ENCODE measurements at places on chromosomes 4 and X.

GRCh38 chrX:66200855-66201795 is 37.1 kb downstream of the HEPH start:
- DNase-seq: no peak

DNA sequence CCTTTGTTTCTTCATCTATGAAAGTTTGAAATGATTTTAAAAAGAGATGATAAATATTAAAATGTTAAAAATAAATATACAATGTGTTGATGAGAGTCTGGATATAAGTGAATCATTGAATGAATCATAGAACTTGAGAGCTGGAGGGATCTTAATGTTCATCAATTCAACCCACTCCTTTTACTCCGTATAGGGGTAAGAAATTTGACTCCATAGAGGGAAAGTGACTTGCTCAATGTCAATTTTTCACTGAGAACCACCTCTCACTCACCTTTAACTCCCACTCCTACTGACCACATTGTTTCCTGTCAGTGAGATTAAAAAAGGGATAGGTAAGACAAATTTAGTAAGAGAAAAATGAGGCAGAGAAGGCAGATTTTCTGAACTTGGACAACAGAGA is 557.2 kb upstream of the GRIA3 start:
- no peak for DNase-seq

- DNase-seq: no peak
Observed at GRCh38 chr4:52660643-52661042, 1.5 kb upstream of the USP46 start.

DNA sequence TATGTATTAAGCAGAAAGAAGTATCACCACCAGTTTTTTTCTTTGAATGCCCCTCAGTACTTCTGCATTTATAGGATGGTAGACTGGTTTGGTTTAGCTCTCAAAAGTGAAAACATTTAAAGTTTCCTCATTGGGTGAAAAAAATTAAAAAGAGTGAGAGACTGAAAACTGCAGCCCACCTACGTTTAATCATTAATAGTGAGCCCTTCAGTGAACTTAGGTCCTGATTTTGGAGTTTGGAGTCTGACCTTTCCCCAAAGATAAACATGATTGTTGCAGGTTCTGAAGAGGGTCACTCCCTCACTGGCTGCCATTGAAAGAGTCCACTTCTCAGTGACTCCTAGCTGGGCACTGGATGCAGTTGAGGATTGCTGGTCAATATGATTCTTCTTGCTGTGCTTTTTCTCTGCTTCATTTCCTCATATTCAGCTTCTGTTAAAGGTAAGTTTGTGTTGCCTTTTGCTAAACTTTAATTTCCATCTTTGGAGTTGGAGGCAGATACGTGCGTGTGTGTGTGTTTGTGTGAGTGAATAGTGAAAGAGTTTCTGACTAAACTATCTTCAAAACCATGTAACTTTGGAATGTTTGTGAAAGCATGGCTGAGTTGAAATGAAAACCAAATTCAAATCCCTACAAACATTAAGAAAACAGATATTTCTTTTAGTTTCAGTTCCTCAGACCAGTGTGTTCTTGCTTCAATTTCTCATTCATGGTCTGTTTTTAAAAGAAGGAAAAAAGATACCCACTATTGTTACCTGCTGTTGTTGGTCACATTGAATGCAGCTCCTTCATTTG is at the start of gene MTTP:
Gene MTTP, plus strand, starts transcription at position 295 of the 795 bp plus-strand sequence. Its CDS starts 86 bp downstream, at position 381.
- DNase-seq: no peak

- DNase-seq: peak; percentile 27
Observed at GRCh38 chr4:110475881-110476818, at the start of gene ENPEP. Gene ENPEP (plus strand): TSS chr4:110476155. CDS start chr4:110476415, 260 bp downstream.

DNA sequence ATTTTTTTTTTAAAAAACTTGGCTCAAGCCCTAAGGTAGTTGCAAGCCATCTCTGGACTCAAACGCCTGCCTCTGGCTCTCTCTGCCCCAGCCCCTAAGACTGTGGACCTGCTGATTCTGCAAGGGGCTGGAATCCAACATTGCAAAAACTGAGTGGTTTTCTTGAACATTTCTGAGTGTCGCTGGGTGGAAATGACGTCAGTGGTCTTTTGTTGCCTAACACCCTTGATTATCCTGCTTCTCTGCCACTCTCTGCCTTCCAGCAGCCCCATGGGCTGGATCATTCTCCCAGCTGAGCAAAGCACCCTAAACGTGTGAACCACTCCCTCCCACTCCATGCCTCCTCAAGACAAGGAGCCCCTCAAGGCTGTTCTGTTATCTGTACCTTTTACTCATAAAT is 16.6 kb downstream of the BST1 start:
- no peak for DNase-seq

- no peak for DNase-seq
Observed at GRCh38 chr4:123305736-123306135, 90.9 kb upstream of the SPRY1 start.

DNA sequence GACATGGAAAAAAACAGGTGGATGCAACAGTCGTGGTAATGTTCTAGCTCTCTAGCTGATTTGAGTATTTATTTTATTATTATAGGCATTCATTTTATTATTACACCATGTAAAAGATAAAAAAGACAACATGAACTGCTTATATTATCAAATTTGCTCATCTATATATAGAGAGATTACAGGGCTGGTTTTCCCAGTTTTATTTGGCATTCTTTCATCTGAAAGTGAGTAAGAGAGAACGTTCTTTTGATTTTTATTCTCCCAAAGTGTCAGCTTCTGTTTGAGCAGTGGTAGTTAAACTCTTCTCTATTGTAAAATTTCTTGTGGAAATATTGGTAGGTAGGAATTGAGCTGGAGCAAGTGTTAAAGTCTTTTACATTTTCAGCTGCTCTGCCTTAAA is 179.9 kb downstream of the SOWAHB start:
- no peak for DNase-seq

GRCh38 chrX:3811331-3812311 is 98.2 kb upstream of the PRKX start:
- no peak for DNase-seq

DNA sequence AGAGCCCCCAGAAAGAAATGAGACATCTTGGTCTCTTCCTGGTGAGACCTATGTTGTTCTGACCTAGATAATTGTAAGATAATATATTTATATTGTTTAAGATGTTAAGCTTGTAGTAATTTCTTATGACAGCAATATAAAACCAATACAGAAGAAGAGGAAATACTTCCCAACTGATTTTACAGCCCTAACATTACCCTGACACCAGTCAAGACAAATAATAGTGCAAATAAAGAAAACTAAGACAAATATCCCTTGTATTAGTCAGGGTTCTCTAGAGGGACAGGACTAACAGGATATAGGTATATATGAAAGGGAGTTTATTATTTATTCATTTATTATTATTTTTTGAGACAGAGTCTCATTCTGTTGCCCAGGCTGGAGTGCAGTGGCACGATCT is 18.7 kb downstream of the TCEAL8 start:
- no peak for DNase-seq

- DNase-seq: no peak
Observed at GRCh38 chrX:119552508-119552907, 12.7 kb downstream of the STEEP1 start.

- DNase-seq: no peak
Observed at GRCh38 chr4:3107691-3108121, 33.2 kb downstream of the HTT start.

DNA sequence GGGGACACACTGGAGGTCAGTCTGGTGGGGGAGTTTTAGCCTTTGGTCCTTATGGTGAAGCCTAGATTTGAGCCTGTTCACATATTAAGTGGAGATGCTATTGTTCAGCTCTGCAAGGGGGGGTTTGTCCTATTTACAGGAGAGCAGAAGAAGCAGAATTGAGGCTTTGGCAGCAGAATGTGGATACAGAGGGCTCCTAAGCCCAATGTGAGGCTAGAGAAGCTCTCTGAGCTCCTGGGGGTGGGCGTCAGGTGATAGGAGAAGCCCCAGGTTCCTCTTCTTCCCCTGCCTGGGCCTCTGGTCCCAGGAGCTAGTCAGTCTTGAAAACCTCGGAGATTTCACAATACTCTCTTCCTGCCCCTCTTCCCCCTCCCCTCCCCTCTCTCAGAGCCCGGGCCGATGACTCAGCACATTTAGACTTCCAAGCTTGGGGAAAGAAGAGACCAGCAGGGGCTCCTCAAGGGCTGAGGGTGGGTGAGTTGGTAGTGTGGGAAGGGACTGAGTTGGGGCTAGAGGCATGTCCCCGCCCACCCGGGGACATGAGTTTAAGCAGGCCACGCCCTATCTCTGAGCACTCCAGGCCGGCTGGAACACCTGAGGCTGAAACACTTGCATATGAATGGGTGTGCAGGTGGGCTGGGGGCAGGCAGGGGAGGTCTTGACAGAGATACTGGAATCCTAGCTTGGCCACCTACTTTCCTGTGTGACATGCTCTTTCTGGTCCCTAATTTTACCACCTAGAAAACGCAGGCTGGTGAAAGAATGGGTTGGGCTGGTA is 3.4 kb downstream of the TFE3 start:
- peak; percentile 38 for DNase-seq

DNA sequence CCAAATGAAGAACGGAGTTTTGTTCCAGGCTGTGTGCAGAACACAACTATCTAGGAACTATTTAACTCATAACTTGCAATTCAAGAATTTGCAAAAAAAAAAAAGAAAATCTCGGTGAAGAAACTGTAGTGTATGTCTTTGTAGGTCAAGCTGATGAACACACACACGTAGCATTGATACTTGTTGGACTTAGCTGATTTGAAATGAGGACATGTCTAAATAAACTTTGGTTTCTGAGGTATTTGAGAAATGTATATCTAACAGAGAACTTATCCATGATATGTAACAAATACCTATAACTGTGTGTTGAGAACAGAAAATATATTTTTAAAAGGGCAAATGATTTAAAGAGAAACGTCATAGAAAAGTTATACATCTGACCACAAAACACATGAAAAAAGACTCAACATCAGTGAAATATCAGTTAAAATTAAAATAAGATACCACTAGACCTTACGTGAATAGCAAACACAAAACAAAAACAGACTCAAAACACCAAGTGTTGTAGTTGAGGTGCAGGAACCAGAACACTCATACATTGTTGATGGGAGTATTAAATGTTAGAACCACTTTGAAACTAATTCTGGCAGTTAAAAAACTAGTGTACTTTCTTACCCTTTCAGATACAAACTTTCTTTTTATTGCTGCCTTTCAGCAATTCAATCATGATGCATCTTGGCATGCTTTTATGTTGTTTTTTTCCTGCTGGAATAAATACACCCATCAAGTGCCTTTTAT is 1535.8 kb upstream of the PCDH10 start:
- DNase-seq: no peak

GRCh38 chr4:151744614-151745013 is 16.2 kb downstream of the GATB start:
- no peak for DNase-seq

GRCh38 chrX:54358424-54359211 is 772 bp upstream of the WNK3 start:
- no peak for DNase-seq

GRCh38 chr4:178599521-178599920 is 1157.3 kb upstream of the AGA start:
- DNase-seq: no peak

DNA sequence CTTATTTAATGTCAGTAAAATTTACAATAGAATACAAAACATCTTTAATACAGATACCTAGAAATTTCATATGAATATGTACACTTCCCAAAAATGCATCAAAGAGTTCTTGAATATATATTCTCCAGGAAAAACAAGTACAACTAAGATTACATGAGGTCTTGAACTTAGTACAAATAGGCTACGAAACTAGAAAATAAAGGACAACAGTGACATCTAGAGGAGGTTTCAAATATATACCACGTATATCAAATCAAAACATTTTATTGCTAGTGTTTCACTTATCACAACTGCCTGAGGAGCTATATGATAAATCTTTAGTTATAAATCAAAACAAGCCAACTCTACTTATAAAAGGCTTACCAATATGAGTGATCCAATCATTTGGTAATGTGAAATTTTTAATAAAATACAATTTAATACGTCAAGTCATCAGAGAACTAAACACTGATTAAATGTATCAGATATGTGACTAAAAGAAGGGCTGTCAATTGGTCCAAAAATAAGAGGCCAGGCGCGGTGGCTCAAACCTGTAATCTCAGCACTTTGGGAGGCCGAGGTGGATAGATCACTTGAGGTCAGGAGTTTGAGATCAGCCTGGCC is 36.6 kb downstream of the ANAPC10 start:
- no peak for DNase-seq

GRCh38 chr4:96063639-96064038 is 223.7 kb downstream of the PDHA2 start:
- no peak for DNase-seq

GRCh38 chrX:11591723-11592346 is 73.9 kb downstream of the ARHGAP6 start:
- DNase-seq: no peak

- no peak for DNase-seq
Observed at GRCh38 chr4:183263787-183264386, 56.2 kb downstream of the CLDN22 start.

- no peak for DNase-seq
Observed at GRCh38 chrX:130025256-130025655, 42.8 kb downstream of the BCORL1 start.

GRCh38 chr4:118825799-118826198 is 10.1 kb downstream of the SEC24D start:
- no peak for DNase-seq

- DNase-seq: no peak
Observed at GRCh38 chrX:2578864-2579263, 78.1 kb upstream of the DHRSX start.

GRCh38 chrX:115898382-115899001 is 272.1 kb upstream of the AGTR2 start:
- DNase-seq: no peak

GRCh38 chr4:13524504-13525243 is 19.6 kb downstream of the NKX3-2 start:
- no peak for DNase-seq

Data from gastrocnemius medialis (tissue), 4 donors.